ENCODE measurements at places on chromosomes 1 and 21. TPM values are rescaled to one million over a fixed set of nuclear protein-coding genes. Genes with fewer than 3 reads are reported as not detected.
A peak's percentile ranks its signal among the peaks of the same experiment; 100 is the strongest.

FALEC gene
- total RNA-seq: not detected

DNA sequence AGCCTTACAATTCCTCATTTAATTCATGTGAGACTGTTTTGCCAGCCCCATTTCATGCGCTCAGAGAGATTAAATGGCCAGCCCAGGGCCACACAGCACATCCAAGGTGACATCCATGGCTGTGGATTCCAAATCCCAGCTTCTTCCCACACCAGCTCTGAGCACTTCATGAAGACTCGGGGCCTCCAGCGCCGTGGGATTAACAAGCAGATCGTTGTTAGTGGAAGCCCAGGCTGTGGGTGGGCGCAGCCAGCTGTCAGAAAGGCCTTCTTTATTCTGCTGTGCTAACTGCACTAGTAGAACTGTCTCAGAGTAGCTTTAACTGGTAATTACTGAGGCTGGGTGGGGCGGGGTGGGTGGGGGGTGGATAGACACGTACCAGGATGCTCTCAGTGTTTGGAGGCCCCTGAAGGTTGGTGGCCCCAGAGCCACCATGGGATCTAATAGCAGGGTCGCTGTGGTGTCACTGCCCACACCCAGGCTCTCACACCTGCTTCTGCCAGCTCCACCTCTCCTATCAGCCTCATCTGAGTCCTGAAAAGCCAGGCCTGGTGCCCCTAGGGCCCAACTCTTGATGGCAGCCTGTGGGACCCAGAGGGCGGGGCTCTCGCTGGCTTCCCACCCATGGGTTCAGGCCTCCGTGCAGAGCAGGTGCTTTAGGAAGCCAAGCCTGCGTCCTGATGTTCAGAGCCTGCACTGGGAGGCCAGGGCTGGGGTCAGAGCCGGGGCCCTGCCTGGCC, 3.4 kb downstream of the BMP8A start:
- H3K36me3 ChIP-seq: no peaks in the 10 kb centered on the region
- peaks cover 7% of the 10 kb centered on the region for H3K4me1 ChIP-seq
- no peak overlapping the region for H3K27ac ChIP-seq
- no peak overlapping the region for H3K4me3 ChIP-seq

GRCh38 chr1:17559615-17560419, 20.3 kb downstream of the ARHGEF10L start:
- no peaks in the 10 kb centered on the region for H3K36me3 ChIP-seq
- H3K27ac ChIP-seq: peak overlapping the region; percentile 94
- H3K27me3 ChIP-seq: no peaks in the 10 kb centered on the region
- H3K4me3 ChIP-seq: no peak overlapping the region
- peaks cover 21% of the 10 kb centered on the region for H3K4me1 ChIP-seq
- DNase-seq: no peak

DNA sequence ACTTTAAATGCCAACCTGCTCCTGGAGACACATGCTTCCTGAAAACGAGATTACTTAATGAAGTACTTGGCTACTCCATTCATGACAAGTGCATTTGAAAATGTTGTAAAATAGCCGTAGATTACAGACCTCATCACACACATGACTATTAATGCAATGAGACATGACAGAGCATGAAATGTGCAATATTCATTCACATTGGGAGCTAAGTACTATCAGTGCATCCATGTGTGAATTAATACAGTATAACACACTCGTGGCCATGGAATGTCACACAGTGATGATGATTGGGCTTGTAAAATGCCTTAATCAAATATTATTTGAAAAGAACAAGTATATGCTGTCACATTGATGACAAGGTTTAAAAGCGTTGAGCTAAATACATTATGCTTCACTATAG, 407.0 kb downstream of the AMY1C start:
- H3K36me3 ChIP-seq: no peaks in the 10 kb centered on the region
- no peaks in the 10 kb centered on the region for H3K27me3 ChIP-seq
- no peak for DNase-seq
- no peaks in the 10 kb centered on the region for H3K4me1 ChIP-seq
- H3K4me3 ChIP-seq: no peak overlapping the region

DNA sequence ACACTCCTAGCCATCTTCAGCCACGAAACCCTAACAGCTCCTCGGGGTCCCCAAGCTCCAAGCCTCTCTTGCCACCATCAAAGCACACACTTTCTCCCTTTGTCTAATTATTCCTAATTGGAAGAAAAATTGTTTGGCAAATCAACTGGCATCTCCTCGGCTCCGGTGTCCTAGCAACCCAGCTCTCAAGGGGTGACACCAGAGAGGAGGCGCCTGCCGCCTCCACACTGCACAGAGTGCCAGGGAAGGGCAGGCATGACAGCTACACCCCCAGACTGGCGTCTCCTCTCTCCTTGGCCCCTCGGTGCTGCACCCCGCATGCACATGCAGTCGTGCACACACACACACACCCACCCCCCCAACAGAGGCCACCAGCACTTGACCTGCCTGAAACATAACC, 18.2 kb upstream of the GJB5 start:
- H3K4me3 ChIP-seq: no peak overlapping the region
- no peaks in the 10 kb centered on the region for H3K4me1 ChIP-seq
- no peak for DNase-seq

GPR25 gene
- total RNA-seq: 0.08 TPM

BCL2L15 gene
- total RNA-seq: 0.17 TPM

DNA sequence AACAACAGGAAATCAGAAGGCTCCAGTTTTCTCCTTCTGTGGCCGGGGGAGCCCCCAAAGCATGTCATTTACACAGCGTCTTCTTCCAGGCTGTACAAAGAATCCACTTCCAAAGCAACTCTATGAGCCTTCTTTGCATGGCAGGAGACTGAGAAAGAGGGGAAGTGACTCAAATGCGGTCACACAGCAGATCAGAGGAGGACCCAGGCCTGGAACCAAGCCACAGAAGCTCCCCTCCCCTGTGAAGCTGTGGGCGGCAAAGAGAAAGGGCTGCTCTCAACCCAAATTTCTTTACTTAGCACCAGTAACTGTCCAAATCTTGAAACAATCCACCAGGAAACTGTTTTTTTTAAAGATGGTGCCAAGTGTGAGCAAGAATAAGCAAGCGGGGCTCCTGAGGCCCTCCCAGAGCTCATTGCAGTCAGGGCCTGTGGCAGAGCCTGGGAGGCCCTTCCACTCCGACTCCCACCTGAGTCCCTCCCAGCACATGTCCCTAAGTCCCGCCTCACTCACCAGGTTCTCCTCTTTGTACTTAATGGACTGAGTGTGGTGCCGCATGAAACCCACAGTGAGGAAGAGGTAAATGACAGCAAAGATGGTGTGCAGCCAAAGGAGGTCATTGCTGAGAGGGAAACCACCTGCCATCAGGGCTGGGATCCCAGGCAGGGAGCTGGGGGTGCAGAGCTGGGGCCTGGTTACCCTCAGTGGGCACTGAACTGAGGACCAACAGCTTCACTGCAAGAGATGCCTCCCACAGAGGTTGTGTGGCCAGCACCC, 15.9 kb downstream of the TMEM63A start:
- H3K27me3 ChIP-seq: no peaks in the 10 kb centered on the region
- H3K4me1 ChIP-seq: no peaks in the 10 kb centered on the region
- no peak for DNase-seq
- H3K4me3 ChIP-seq: no peak overlapping the region
- H3K27ac ChIP-seq: no peak overlapping the region
- H3K36me3 ChIP-seq: peaks cover 56% of the 10 kb centered on the region

All from liver (tissue), 10 donors.